Activated T-cell treated with anti-CD3 and anti-CD28 coated beads for 4 hours (primary cell): ENCODE measurements at places on chromosomes 3 and 15.

DNA sequence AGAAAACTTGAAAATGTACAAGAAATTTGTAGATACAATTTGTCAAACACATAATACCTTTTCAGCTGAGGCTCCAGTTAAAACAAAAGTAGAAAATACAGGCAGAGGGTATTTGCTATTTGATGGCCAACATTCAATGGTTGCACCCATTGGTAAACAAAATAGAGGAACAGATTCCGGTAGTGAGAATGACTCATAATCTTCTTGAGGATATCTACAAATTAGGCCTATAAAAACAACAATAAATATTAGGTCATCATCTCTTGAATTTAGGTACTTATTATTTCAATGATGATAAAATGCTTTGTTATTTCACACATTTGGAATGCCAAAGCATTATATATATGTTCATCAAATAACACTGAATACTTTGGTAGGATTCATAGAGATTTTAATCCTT, 53.4 kb downstream of the DENND4A start:
- no peak for DNase-seq

DNA sequence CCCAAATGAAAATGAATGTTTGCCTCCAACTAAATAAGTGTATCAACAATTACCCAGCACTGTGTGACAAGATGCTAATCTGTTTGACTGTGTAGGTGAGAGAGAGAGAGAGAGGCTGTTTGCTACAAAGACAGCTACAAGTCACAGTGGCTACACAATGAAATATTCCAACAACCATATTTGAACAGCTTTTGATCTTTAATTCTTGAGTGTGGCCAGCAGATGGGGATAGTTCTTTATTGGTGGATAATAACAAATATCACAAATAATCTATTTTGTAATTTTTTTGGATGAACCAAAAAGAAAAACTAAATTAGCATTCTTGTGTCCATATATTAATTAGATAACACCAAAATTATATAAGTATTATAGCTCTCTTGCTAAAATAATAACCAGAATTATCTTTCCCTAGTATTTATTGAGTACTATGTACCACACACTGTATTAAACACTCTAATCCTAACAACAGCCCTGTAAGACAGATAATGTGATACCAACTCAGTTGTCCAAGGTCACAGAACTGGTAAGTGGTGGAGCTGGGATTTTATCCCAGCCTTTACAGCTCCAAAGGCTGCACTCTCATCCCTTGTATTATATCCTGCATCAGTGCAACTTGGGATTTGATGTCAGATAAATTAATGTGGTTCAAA, 61.9 kb upstream of the C3orf80 start:
- DNase-seq = no peak

DNA sequence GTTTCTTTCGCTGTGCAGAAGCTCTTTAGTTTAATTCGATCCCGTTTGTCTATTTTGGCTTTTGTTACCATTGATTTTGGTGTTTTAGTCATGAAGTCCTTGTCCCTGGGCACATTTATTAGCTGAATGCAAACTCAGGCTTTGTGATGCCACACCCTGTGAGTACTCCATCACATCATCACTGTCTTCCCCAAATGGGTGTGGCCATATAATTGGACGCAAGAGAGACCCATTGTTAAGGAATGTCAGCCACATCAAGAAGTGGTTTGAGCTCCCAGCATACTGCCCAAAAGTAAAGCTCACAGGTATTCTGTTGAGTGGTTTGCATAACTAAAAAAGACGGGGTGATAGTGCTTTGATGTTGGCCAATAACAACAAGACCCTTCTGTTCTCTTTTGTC, 245.7 kb downstream of the SV2B start:
- no peak for DNase-seq

DNA sequence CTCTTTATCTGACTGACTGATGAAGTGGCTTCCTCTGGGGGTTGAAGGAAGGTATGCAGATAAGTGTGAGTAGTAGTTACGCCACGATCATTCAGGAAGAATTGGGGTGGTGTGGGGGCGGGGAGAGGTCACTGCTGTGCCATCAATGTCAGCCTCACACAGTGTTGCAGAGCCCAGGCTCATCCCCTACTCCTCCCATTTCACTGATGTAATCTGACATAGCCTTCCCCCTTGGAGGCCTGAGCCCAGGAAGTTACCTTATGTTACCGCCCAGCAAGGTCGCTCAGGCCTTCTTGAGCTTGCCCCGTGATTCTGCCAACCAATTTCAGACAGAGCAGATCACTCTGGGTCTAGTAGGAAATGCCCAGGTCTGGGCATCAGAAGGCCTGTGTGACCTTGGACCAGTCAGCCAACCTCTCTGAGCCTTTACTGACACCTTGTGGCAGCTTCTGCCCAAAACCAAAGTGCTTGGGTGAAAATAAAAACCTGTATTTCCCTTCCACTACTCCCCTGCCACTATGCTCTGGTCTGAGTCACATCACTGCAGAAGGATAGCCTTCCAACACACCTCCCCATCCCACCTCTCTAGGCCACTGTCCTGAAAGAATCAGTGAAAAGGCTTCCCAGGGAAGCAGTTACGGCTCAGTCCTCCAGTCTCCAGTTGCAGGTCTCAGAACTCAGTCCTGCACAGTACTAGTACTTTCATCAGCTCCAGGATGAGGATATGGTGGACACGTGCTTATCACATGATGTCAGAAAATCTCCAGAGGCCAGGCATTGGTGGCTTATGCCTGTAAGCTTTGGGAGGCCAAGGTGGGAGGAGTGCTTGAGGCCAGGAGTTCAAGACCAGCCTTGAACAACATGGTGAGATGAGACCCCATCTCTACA, 28.1 kb upstream of the INSYN1 start:
- DNase-seq = no peak

GRCh38 chr3:57757642-57758297, 1.7 kb downstream of the SLMAP start:
- DNase-seq = no peak

DNA sequence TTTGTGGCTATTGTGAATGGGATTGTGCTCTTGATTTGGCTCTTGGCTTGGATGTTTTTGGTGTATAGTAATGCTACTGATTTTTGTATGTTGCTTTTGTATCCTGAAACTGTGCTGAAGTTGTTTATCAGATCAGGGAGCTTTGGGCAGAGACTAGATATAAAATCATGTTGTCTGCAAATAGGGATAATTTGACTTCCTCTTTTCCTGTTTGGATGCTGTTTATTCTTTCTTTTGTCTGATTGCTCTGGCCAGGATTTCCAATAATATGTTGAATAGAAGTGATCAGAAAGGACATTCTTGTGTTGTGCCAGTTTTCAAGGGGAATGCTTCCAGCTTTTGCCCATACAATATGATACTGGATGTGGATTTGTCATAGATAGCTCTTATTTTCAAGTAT, 66.1 kb downstream of the CHCHD6 start:
- no peak for DNase-seq
